ENCODE measurements at places on chromosomes 2 and 18.

DNA sequence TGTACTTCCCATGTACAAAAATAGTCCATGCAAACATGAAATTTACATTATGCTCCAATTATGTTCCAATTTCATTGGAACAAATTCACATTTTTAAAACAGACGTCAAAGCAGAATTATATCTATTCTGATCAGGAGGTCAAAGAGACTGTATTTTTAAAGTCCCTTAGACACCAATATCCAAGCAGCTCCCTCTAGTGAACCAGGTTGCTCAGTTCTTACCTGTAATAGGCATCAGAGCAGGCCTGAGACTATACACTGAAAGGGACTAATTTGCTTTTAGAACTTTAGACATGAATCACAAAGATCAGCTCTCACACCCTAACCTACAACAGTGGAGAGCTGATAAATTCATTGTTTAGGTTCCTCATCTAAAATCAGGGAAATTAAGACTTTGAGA, 273.9 kb downstream of the MBD2 start:
- no peak for DNase-seq

DNA sequence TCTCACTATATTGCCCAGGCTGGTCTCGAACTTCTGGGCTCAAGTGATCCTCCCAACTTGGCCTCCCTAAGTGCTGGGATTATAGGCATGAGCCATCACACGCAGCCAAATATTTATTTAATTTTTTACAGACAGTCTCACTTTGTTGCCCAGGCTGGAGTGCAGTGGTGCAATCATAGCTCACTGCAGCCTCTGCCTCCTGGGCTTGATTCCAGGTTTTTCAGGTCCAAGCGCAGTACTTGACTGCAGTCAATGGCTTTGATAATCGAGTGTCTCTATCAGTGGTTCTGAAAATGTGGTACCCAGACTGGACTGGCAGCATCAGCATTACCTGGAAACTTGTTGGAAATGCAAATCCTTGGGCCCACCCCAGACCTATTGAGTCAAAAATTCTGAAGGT, 63.1 kb downstream of the PLB1 start:
- DNase-seq, result no peak

GRCh38 chr2:31299547-31299946, 65.6 kb downstream of the EHD3 start:
- DNase-seq, result no peak

GRCh38 chr2:209790066-209790728, 18.6 kb downstream of the UNC80 start:
- no peak for DNase-seq

GRCh38 chr2:241546771-241547498, 11.6 kb upstream of the BOK start:
- DNase-seq, result peak; percentile 84

GRCh38 chr18:49015886-49016647, 65.3 kb upstream of the SMAD7 start:
- no peak for DNase-seq

DNA sequence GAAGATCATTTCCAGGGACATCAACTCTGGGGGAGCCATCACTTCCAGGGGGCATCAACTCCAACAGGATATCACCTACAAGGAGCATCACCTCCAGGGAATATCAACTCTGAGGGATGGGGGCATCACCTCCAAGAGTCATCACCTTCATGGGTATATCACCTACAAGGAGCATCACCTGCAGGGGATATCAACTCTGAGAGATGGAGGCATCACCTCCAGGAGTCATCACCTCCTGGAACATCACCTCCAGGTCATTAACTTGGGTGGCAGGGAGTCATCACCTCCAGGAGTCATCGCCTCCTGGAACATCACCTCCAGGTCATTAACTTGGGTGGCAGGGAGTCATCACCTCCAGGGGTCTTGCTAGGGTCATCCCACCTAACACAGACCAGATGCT, 167.6 kb downstream of the NDUFA10 start:
- DNase-seq, result no peak

DNA sequence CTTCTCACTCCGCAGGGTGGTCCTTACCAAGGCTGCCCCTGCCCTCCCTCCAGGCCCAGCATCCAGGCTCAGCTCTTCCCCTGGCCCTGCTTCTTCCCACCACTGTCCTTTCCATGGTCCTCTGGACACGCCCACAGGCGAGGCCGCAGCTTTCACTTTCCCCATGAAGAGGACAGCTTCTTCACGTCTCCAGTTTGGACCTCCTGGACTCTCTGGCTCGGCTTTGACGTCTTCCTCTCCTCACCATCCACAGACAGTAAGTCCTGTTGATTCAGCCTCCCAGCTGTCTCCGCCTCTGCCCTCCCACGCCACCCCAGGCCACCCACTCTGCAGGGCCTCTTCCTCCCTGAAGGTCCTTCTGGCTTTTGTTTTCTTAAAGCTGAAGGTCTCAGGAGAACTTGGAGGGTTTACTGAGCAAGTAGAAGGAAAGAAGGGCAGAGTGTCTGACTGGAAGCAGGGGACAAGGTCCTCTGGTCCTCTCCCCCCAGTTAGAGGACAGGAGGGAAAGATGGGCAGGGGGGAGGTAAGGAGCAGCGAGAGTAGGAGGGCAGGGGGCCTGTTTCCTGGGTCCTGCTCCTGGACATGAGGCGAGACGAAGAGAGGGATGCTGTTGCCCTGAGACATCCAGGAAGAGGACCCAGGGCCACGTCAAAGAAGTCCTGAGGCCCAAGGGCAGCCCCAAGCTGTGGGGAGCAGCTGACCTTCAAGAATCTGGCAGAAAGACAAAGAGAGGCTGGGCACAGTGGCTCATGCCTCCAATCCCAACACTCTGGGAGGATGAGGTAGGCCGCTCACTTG, 24.7 kb upstream of the NMUR1 start:
- DNase-seq, result no peak

- no peak for DNase-seq
These were observed 12.2 kb downstream of the SCN2A start for GRCh38 chr2:165251366-165251765.

- DNase-seq, result no peak
These were observed 47.5 kb downstream of the LMAN2L start for GRCh38 chr2:96692094-96692971.

DNA sequence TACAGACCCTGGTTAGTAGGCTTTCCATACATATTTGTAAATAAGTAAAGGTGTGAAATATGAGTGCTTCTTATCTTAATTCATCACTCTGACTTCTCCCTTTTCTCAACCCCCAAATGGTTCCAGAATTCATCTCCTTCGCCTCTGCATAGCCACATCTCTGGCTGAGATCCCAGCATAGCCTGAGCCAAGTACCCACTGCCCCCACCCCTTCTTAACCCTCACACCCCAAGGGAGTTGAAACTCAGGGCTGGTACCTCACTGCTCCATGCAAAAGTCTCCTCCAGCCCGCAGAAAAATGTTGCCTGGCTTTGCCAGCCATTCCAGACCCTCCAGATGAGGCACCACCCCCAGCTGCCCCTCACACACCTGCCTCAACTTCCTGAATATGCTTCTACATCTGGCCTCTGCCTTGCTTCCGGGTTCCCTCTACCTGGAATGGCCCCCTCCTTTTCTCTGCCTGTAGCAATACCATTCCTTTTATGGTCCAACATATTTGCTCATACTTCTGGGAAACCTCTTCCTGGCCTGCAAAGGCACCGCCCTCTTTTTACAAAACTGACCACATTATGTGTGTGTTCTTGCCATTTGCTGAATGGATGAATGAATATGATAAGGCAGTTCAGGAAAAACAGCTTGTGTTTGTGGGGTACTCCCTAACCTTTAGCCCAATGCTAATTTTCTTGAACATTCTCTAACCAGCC, 112.8 kb downstream of the CELF4 start:
- DNase-seq, result no peak

GRCh38 chr2:160288324-160288723, 88.3 kb upstream of the ITGB6 start:
- no peak for DNase-seq

DNA sequence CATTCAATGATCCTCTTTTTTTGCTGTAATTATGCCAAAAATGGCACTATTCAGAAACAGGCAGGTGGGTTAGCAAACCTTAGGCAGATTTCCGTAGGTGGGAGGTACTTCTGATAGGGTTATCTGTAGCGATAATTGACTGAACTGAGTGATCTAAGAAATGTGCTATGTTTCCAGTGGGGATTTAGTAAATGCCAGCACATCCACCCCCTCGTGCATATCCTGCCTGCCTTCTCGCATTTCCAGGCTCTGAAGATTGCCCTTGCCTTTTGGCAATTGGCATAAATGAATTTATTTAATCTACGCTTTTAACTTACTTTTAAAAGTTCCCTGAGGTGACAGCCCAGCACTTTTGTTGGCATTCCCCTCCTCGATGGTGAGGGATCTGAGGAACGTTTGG, 576 bp upstream of the FSHR start:
- DNase-seq, result no peak

- no peak for DNase-seq
These were observed 200.2 kb downstream of the TPGS2 start for GRCh38 chr18:36628435-36629137.

GRCh38 chr2:192877159-192877558, 682.4 kb upstream of the TMEFF2 start:
- DNase-seq, result no peak

- peak; percentile 12 for DNase-seq
These were observed 30.2 kb downstream of the NYAP2 start for GRCh38 chr2:225429717-225430116.

- no peak for DNase-seq
These were observed 517.0 kb upstream of the SOX11 start for GRCh38 chr2:5175231-5175630.

DNA sequence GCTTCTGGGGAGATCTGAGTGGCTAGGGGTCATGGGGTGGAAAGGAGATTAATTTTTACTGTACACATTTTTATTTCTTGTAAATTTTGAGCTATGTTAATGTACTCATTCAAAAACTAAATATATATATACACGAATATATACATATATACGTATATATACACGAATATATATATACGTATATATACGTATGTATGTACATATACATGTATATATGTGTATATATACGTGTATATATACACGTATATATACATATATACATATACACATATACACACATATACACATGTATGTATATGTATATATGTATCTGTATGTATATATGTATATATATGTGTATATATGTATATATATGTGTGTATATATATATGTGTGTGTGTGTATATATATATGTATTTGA, 3.0 kb upstream of the FHL2 start:
- no peak for DNase-seq

DNA sequence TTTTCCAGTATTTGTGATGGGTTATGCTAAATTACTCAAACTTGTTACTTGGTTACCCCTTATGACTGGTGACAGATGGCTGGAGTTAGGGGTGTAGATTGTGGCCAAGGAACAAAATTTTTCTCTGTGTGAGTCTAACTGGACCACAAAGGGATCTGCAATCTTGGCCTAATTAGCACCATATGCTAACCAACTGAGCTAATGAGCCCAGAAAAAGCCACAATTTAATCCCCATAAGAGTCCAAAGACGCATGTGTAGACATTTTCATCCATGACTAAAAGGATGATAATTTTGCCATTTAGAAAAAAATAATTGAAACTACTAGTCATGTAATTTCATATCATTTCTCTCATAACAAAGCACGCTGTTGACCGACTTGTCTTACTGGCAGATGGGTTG, 151.2 kb downstream of the ABCA12 start:
- no peak for DNase-seq

DNA sequence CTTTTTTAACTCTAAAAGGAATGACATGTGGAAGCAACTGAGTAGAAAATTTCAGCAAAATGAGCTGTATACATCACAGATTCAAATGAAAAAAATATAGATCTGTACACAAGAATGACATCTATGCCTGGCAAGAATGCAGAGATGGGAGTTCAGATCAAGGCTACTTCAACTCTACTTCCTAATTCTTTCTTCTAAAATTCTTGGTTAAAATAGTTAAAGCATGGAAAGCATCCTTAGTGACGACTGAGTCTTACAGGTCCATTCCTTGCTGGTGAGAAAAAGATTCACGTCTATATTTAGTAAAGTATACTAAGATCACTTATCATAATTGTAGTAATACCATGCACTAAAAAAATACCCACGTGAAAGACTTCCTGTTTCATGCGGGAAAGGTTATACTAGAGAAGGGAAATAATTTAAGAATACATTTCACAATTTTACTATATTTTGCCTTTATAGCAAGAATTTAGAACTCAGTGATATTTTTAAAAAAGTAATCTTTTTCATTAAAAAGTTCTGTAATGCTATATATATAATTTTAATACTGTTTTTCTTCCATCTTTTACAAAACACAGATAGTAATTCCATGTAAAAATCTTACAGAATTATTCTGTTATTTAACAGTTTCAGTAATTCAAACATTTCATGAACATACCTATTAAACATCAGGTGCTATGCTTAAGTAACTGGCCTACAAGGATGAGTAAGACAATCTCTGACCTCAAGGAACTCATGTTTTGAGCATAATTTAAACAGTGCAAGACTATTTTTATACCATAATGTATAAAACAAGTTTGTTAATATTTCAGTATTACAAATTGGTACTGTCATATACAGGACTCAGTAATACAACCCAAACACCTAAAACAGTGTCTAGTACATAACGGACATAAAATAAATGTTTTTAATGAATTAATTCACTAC, 159.6 kb downstream of the BAZ2B start:
- DNase-seq, result no peak

DNA sequence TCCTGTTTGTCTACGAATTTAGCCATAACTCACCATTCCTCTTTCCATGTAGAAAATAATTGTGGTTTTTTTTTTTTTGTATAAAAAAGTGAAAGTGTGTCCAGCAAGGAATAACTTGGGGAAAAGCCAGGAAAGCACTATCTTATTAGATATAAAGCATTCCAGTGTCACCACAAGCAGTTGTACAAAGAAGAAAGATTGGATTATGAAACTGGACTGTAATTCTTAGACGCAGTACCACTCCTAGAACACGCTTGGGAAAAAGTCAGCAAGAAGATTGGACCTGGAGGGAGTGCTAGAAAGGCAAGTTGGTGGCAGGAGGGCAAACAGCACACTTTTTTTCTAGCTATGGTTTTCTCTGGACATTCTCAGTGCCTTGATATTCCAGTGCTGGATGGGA, 186.7 kb downstream of the PARD3B start:
- no peak for DNase-seq

- DNase-seq, result no peak
These were observed 145.4 kb downstream of the TMEFF2 start for GRCh38 chr2:192049362-192049761.

GRCh38 chr2:112692495-112692911, 28.3 kb upstream of the NT5DC4 start:
- DNase-seq, result peak; percentile 93

DNA sequence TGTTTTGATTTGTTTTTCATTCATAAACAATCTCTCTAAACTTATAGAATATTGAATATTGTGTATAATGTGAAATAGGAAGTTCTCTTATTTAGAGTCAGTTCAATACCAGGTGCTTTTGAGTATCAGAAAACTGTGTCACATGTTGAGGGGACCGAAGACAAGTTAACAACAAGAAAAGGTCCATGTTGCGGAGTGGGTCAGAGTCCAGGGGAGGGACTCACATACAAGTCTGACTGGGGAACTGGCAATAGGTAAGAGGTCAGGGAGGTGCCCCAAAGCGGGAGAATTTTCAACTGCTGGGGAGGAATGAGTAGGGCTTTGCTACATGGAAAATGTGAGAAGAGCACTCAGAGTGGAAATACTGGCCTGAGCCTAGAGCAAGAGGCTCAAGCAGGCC, 19.8 kb upstream of the BCL11A start:
- DNase-seq, result no peak

GRCh38 chr2:145000376-145000775, 480.5 kb upstream of the ZEB2 start:
- no peak for DNase-seq
